ENCODE measurements at places on chromosomes 5 and 9.
A peak's percentile ranks its signal among the peaks of the same experiment; 100 is the strongest.

GRCh38 chr9:88738709-88739108, 203.7 kb downstream of the NXNL2 start:
- no peak for DNase-seq

- DNase-seq, result peak; percentile 69
Observed at GRCh38 chr9:101376111-101376848, 8.5 kb downstream of the BAAT start.

GRCh38 chr9:92003308-92004044, 53.4 kb upstream of the ROR2 start:
- no peak for DNase-seq

- no peak for DNase-seq
Observed at GRCh38 chr5:125317536-125317995, 571.1 kb upstream of the ZNF608 start.

- DNase-seq, result no peak
Observed at GRCh38 chr5:82749461-82749820, 327.8 kb downstream of the TMEM167A start.

DNA sequence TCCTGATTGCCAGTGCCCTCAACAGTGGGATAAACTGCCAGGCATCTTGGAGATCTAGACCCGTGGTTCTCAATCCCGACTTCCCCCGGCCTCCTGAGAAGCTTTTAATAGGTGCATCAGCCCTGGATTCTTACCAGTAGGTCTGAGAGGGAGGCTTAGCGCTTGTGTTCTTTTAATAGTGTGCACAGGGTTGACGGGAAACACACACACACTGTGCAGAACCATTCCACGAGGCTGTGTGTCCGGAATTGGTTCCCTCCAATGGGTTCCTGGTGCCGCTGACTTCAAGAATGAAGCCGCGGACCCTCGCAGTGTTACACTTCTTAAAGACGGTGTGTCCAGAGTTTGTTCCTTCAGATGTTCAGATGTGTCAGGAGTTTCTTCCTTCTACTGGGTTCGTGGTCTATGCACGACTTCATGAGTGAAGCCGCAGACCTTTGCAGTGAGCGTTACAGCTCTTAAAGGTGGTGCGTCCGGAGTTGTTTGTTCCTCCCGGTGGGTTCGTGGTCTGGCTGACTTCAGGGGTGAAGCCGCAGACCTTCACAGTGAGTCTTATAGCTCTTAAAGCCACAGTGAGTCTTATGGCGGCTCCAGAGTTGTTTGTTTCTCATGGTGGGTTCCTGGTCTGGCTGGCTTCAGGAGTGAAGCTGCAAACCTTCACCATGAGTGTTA, 46.6 kb upstream of the PRSS3 start:
- DNase-seq, result no peak

- DNase-seq, result no peak
Observed at GRCh38 chr5:150557509-150557872, 49.6 kb downstream of the NDST1 start.

GRCh38 chr9:110072597-110073355, 135.2 kb downstream of the C9orf152 start:
- DNase-seq, result no peak

- peak; percentile 41 for DNase-seq
Observed at GRCh38 chr5:39755986-39756385, 331.2 kb upstream of the DAB2 start.

DNA sequence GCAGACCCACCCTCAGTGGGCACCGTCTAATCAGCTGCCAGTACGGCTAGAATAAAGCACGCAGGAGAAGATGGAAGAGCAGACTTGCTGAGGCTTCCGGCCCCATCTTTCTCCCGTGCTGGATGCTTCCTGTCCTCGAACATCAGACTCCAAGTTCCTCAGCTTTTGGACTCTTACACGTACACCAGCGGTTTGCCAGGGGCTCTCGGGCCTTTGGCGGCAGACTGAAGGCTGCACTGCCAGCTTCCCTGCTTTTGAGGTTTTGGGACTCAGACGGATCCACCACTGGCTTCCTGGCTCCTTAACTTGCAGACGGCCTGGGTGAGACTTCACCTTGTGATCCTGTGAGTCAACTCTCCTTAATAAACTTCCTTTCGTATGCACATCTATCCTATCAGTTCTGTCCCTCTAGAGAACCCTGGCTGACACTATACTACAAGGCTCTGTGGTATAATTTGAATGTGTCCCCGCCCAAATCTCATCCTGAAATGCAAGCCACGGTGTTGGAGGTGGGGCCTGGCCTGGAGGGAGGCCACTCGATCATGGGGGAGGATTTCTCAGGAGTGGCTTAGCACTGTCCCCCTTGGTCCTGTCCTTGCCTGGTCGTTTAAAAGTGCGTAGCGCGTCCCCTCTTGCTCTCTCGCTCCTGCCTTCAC, 31.1 kb upstream of the NRARP start:
- no peak for DNase-seq

GRCh38 chr9:89888677-89889076, 283.9 kb downstream of the GADD45G start:
- DNase-seq, result no peak

DNA sequence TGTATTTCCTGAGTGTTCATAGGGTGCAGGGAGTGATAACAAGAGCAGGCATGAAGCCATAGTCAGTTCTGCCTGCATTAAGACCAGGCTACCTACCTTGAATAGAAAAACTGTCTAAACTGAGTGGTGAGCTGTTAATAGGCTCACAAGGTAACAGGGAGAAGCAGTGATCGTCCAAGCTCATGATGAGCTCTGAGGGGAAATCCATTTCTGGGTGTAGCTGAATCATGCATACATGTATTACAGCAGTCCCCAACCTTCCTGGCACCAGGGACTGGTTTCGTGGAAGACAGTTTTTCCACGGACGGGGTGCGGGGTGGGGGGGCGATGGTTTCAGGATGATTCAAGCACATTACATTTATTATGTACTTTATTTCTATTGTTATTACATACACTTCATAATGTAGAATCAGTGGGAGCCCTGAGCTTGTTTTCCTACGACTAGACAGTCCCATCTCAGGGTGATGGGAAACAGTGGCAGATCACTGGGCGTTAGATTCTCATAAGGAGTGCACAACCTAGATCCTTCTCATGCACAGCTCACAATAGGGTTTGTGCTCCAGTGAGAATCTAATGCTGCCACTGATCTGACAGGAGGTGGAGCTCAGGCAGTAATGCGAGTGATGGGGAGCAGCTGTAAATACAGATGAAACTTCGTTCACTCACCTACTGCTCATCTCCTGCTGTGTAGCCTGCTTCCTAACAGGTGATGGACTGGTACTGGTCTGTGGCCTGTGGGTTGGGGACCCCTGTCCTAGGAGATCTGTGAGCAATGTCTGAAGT, 100.0 kb upstream of the IL6ST start:
- DNase-seq, result no peak

DNA sequence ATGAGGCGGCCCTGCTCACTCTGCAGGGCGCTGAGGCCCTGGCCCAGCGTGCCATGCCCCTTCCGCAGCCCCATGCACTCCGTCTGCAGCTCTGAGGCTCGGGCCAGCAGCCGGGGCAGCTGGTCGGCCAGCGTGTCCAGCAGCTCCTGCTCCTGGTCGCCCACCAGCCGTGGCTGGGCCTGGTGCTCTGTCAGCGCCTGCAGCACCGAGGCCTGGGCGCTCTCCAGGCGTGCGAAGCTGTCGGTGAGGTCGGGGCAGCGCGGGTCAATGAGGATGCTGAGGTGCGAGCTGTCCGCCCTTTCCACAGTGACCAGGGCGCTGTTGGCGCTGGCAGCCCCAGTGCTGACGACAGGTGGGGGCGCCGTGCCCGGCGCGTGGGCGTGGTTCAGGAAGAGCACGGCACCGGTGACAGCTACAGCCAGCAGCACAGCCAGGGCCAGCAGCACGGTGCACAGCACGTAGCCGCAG, 9.4 kb downstream of the FIBCD1 start:
- no peak for DNase-seq

DNA sequence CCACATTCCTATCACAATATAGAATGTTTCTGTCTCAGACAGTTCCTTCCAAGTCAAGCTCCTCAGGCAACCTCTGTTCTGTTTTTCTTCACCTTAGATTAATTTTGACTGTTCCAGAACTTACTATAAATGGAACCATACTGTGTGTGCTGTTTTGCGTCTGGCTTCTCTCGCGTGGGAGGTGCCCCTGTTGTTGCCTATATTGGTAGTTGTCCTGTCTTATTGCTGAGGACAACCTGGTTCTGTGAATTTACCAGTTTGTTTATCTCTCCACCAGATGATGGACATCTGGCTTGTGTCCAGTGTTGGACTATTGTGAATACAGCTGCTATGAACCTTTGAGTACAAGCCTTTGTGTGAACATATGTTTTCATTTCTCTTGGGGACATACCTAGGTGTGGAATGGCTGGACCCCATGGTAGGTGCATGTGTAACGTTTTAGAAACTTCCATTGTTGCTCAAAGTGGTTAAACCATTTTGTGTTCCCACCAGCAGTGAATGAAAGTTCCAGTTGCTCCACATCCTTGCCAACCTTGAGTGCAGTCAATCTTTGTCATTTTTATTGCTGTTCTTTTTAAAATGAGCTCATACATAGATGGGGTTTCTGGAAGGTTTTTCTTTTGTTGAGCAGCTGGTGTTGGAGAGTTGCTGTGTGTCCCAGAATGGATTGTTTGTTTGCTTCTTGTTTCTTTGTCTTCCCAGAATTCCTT, 18.1 kb downstream of the HMCN2 start:
- no peak for DNase-seq

DNA sequence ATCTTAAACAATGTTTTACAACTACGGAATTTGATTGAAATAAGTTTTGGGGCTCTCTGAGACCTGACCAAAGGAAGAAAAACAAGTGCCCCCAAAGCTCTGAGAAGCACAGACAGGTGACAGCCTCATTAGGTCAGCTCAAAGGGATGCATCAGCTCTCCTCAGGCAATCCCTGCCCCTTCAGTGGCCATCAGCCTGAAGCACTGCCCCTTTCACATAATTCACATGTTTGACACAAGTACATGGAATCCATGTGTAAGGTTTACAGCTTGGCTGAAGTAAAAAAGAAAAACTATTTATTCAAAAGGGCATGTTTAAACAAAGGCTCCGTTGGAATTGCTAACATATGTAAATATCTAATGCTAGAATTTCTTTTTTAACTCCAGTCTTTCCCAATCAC, 56.3 kb downstream of the TSSK1B start:
- no peak for DNase-seq

GRCh38 chr5:158819095-158819494, 280.6 kb downstream of the EBF1 start:
- no peak for DNase-seq

Data from HTR-8/SVneo (cell line).